GM23338 (cell line): ENCODE measurements at places on chromosomes 13 and 19. TPM values are rescaled to one million over a fixed set of nuclear protein-coding genes. Genes with fewer than 3 reads are reported as not detected.

DNA sequence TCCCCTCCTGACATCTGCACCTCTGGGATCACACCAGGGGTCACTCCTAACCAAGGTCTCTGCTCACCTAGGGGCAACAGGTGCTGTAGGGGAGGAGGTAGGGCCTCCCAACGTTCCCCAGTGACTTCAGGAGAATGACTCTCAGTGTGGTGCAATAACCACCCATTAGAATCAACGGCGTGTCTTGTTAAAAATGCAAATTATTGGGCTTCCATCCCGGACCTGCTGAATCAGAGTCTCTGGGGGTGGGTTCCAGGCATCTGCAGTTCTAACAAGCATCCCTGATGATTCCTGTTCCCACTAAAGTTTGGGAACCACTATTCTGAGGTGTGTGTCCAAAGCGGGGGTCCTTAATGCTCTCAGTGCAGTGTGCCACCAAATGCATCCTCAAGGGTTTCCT lies 84.6 kb downstream of the CRYL1 start:
- peaks cover 10% of the 10 kb centered on the region for H3K27me3 ChIP-seq
- no peak overlapping the region for H3K27ac ChIP-seq
- peaks cover 23% of the 10 kb centered on the region for H3K4me1 ChIP-seq
- no peak overlapping the region for H3K4me3 ChIP-seq
- DNase-seq = no peak

GRCh38 chr19:35318679-35319448 lies 10.1 kb upstream of the CD22 start:
- no peaks in the 10 kb centered on the region for H3K27me3 ChIP-seq
- H3K36me3 ChIP-seq = no peaks in the 10 kb centered on the region
- DNase-seq = no peak

DNA sequence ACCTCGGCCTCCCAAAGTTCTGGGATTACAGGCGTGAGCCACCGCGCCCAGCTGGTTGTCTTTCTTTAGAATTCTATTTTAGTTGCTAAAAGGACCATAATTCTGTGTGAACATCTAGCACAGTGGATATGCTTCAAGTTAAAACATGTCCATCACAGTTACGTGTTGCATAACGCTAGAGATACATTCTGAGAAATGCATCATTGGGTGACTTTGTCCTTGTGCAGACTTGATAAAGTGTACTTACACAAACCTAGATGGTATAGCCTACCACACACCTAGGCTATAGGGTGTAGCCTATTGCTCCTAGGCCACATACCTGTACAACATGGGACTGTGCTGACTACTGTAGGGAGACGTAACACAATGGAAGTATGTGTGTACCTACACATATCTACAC lies 35.4 kb downstream of the DOCK9 start:
- H3K27ac ChIP-seq = no peak overlapping the region
- no peak for DNase-seq

DNA sequence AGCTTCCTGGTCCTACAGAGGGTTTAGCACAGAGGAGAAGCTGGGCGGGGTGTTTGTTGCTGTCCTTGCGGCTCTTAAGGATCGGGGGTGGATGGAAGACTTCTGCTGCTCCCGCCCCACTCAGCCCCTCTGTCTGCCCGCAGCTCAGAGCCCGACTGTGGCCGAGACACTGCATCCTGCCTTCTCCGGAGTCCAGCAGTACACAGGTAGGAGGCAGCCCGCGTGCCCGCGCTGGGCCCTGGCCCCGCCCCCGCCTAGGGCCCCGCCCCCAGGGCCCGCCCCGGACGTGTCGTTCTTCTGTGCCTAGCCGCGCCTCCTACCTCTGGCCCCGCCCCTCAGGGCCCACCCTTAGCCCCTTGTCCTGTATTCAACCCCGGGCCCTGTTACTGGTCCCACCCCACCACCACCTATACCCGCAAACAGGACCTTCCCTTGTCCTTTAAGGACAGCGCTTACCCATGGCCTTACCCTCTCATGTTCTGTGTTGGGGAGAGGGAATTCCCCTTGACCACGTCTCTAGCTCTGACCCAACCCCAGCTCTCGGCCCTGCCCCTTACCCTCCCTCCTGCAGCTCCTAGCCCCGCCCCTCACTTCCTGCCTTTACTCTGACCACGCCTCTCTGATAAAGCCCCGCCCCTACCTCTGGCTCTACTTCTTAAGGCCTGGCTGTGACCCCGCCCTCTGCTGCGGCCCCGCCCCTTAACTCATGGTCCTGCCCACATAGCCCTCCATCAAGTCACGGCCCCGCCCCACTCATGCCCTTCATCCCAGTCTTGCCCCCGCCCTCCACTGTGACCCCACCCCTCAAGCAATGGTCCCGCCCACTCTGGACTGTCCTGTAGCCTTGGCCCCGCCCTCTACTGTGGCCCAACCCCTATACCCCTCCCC lies 60.5 kb downstream of the CELF5 start:
- H3K27me3 ChIP-seq = no peaks in the 10 kb centered on the region
- H3K4me1 ChIP-seq = 0 out of 2 replicates have a peak, but pooled peaks cover 3% of the 10 kb centered on the region
- peak; percentile 99 for DNase-seq
- H3K36me3 ChIP-seq = no peaks in the 10 kb centered on the region

The UBE2L5 gene
- not detected in 2 replicates for total RNA-seq

The MUC16 gene
- 0.16 and 0.42 TPM in 2 replicates for total RNA-seq

The B3GLCT gene
- 4.3 and 4.4 TPM in 2 replicates for total RNA-seq
